ENCODE measurements at places on chromosomes 3 and 15.
A peak's percentile ranks its signal among the peaks of the same experiment; 100 is the strongest.

DNA sequence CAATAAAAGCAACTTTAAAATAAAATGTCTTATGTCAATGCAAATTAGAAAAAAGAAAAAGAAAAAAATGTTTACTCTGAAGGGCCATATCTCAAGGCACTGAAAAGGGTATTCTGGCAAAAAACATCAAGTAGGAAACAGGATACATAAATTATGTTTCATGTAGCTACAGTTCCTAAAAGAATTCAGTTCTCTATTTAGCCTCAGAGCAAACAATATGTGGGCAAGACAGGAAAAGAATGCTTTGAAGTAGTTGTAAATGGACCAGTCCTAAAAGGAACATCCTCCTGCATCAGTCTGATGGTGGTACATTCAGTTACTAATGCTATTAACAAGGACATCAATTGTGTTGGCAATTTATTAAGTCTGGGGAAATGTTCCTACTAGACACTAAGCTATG, 8.1 kb downstream of the COMMD2 start:
- no peak for DNase-seq

DNA sequence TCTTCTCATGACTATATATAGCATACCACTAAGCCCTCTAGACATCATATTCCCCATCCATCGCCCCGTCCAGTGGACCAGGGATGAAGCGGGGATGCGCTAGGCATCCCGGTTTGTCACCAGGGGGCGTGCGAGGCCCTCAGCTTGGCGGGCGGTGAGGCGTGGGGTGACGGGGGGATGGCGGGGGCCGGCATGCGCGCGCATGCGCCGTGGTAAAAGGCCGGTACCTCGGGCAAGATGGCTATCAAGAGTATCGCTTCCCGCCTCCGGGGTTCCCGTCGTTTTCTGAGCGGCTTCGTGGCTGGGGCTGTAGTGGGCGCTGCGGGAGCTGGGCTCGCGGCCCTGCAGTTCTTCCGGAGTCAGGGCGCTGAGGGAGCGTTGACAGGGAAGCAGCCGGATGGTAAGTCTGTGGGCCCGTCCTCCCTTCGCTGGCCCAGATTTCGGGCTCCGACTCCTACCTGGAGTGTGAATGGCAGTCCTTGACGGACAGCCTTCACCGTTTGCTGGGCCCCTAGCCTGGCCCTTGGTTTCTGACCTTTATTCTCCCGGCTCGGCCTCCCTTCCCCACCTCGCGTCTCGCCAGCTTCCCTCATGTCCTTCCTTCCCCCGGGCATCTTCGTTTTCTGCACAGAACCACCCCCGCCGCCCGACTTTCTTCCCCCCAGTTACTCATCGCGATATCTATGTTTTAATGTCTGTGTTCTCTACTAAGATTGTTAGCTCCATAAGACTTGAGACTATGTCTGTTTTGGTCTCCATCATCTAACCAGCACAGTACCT, at the start of gene EXOG:
Gene EXOG, plus strand, starts transcription at position 210 of the 780 bp plus-strand sequence. Its CDS starts 28 bp downstream, at position 238.
- DNase-seq: peak; percentile 82

GRCh38 chr3:123156276-123156995, 45.3 kb upstream of the SEC22A start:
- DNase-seq: no peak

- no peak for DNase-seq
These were observed 54.9 kb downstream of the TRIM71 start for GRCh38 chr3:32872487-32873382.

DNA sequence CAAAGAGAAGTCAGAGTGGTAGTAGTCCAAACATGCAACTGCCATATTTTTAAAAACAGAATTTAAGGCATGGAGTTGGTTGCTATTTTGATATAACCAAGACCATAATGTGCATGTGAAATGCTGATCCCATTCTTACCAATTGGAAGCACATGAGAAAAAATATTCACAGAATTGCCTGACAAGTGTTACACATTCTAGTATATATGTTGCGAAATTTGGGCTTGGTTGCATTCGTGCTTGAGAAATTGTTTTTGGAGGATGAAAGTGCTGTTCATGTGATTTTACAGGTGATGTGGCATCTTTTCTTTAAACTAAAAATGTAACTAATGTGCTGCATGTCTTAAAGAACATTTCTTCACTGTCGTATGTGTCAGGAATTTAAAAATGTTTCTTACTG, 199.7 kb downstream of the CHL1 start:
- DNase-seq: no peak

DNA sequence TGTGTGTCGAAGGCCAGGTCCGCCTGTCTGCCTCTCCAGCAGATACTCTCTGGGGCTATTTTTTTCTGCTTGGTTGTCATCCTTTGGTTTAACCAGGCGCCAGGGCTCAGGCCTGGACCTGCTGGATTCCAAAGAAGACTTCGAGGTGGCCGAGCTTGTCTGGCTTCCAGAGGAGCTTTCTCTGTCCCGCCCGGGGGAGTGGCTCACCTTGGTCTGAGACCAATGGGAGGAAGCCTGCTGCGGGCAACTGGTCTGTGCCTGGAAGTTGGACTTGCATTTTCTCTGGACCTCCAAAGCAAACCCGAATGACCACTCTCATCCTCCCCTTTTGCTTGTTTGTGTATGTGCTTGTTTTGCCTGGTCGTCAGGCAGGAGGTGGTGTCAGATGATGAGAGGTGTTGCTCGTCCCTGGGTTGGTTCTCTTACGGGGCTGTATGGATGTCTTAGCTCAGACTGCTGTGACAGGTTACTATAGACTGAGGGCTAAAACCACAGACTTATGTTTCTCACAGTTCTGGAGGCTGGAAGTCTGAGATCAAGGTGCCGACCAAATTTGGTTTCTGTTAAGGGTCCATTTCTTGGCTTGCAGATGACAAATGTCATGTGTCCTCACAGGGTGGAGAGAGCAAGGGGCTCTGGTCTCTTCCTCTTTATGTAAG, 19.3 kb downstream of the IGF1R start:
- no peak for DNase-seq

GRCh38 chr3:129185783-129186182, 2.1 kb upstream of the CNBP start:
- DNase-seq: no peak

DNA sequence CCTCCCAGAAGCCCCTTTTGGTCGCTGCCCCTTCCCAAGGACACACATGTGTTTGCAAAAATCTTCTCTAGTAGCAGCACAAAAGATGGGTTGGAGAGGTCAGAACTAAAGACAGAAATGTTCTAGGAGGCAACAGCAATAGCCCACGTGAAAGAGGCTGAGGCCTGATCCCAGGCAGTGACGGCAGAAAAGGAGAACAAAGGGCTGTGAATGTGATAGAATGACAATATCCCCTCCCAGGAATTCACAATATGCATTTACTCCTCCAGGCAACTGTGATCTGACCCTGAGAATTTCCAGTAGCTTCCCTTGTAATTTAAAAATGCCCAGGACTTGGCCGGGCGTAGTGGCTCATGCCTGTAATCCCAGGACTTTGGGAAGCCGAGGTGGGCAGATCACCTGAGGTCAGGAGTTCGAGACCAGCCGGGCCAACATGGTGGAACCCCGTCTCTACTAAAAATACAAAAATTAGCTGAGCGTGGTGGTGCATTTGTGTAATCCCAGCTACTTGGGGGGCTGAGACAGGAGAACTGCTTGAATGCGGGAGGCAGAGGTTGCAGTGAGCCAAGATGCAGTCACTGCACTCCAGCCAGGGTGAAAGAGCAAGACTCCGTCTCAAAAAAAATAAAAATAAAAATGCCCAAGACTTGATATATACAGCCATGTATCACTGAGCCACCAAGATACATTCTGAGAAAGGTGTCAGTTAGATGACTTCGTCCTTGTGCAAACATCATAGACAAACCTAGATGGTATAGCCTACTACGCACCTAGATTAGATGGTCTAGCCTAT, 43.6 kb upstream of the PIAS1 start:
- no peak for DNase-seq

- no peak for DNase-seq
These were observed 64.1 kb downstream of the BTD start for GRCh38 chr3:15665510-15666150.

- DNase-seq: no peak
These were observed 156.6 kb downstream of the NR1D2 start for GRCh38 chr3:24101676-24102168.
